Activated T-helper 1 cell treated with anti-CD3 and anti-CD28 coated beads, Interleukin-2, amount 50 U/mL, for 16 hours (primary cell): ENCODE measurements at places on chromosomes 5 and 9.

- no peak for DNase-seq
Observed at GRCh38 chr5:35900972-35901695, 37.3 kb downstream of the CAPSL start.

DNA sequence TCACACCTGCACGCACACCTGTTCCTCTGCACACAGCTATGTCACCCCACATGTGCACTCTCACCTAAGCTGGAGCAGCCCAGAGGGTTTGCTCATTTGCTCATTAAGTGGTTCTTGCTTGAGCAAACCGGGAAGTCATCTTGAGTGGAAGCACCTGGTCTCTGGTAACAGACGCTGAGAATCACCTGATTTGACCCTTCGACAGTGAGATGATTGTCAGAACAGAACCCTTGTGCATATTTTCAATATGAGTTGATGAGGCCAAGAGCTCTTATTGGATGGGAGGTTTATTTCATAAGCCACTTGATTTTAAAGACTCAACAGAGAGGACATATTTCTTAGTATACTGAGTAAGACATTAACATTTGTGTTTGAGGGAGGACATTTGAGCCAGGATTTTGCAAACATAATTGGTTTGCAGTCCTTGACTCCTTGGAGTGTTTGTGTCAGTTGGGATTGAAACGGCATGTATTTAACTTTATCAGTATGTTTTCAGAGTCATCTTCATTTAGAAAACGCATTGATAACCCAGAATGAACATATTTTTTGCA, 22.1 kb upstream of the LPCAT1 start:
- no peak for DNase-seq

DNA sequence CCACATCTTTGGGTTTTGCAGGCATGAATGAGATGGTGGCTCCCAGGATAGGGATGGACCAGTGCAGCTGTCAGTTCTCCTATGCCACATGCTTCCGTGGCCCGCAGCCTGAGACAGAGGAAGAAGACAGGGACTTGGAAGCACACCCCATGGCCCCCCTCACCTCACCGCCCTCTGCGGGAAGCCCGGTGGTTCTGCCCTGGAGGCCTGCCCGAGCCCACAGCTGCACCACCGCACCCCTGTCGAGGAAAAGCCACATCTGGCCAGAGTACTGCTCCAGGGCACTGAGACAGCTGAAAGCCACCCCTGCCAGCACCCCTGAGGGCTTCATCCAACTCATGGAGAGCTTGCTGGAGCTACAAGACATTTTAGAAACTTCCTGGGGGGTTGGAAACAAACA, 7.6 kb upstream of the TRMT10B start:
- no peak for DNase-seq

- no peak for DNase-seq
Observed at GRCh38 chr5:122835681-122836080, 9.7 kb upstream of the SNX24 start.
